ENCODE measurements at places on chromosomes 1 and 21.

DNA sequence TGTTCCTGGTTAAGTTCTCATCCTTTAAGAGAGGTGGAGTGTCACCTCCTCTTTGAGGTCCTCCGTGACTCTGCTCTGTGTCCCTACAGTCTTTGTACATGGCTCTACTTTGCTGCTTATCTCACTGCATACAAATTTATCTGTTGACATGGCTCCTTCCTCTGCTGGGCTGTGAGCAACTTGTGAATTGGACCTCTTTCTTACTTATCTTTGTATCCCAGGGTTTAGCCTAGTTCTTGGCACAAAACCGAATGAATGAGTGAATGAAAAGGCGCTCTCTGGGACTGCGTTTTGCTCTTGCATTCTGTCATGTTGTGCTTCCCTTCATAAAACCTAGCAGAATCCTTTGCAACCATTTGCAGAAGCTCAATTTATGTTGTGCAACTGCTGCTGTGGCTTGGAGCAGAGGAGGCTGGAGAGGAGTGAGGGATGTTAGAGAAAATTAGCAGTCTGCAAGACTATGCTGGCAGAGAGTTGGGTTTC lies 12.4 kb downstream of the SLC26A9 start:
- no peak for DNase-seq

DNA sequence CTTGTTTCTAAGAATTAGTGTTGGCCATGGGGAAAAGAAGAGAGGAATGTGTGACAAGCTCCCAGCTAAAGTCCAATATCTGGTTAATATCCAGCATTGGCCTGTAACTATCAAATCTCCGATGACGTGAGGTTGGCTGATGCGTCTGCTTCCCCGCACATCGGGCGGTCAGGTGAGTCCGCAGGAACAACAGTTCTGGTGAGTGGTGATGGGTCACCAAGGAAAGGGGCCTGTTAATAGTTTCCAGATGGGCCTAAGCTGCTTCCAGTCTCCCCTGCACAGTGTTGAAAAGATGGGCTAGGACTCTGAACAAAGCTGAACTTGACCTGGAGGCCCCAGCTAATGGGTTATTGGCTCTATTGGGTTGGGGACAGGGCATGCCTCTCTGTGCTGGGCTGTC lies 193.1 kb upstream of the EDN2 start:
- DNase-seq = peak; percentile 51

GRCh38 chr1:198633675-198634121 lies 5.1 kb upstream of the PTPRC start:
- DNase-seq = no peak

- DNase-seq = peak; percentile 48
Measured at GRCh38 chr1:214280386-214281020, 456 bp upstream of the SMYD2 start.

DNA sequence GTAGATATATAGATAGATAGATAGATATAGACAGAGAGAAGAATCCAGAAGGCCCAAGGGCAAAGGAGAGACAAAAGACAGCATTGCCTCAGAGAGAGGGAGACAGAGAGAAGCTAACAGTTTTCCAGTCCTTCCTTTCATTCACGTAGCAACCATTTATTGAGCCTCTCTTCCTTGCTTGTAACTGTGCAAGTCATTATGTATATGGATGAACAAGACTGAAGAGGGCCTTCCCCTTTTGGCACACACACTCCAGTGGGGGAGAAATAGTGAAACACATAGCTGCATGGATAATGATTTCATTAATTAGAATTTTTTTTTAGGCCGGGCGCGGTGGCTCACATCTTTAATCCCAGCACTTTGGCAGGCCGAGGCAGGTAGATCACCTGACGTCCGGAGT lies 74.8 kb upstream of the PUM1 start:
- DNase-seq = no peak

DNA sequence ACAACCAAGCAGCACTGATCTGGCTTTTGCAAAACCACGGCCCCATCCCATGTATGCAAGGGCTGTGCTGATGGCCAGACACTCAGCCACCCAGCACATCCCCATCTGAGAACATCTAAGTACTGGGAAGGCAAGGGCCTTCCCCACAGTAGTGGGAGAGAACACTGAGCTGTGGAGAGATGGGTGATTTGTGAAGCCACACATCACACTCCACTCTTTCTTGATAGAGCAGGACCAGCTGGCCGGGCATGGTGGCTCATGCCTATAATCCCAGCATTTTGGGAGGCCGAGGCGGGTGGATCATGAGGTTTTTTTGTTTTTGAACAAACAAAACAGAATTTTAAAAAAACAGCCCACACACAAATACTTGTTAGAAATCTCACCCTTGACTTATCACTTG lies 28.2 kb upstream of the RXRG start:
- no peak for DNase-seq

- DNase-seq = no peak
Measured at GRCh38 chr21:42109473-42109872, 38.4 kb downstream of the UMODL1 start.
